Progenitor cell of endocrine pancreas (in vitro differentiated cells): ENCODE measurements at places on chromosomes 5 and 9. TPM values are rescaled to one million over a fixed set of nuclear protein-coding genes. Genes with fewer than 3 reads are reported as not detected.
A peak's percentile ranks its signal among the peaks of the same experiment; 100 is the strongest.

GRCh38 chr5:4348919-4349318, 753.3 kb downstream of the IRX1 start:
- H3K4me3 ChIP-seq = no peak overlapping the region
- H3K36me3 ChIP-seq = no peaks in the 10 kb centered on the region
- peaks cover 11% of the 10 kb centered on the region for H3K27me3 ChIP-seq

The LCN15 gene
- not detected in 2 replicates for total RNA-seq

GRCh38 chr5:127431977-127432585, 85.4 kb upstream of the PRRC1 start:
- no peaks in the 10 kb centered on the region for H3K27me3 ChIP-seq
- H3K27ac ChIP-seq = no peak overlapping the region
- H3K36me3 ChIP-seq = no peaks in the 10 kb centered on the region
- no peak overlapping the region for H3K4me3 ChIP-seq
- no peak for DNase-seq

The ADAMTS2 gene
- 2.1 and 2.5 TPM in 2 replicates for total RNA-seq

The PTGDS gene
- not detected in 2 replicates for total RNA-seq

The SHISAL2B gene
- total RNA-seq = 0.51 TPM in 1 of 2 replicates, not detected in the other

DNA sequence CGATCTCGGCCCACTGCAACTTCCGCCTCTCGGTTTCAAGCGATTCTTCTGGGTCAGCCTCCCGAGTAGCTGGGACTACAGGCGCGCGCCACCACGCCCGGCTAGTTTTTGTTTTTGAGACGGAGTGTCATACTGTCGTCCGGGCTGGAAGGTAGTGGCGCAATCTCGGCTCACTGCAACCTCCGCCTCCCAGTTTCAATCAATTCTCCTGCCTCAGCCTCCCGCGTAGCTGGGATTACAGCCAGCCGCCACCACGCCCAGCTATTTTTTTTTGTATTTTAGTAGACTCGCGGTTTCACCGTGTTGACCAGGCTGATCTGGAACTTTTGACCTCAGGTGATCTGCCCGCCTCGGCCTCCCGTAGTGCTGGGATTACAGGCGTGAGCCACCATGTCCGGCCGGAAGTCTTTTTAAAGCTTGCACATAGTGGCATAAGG, 1.2 kb downstream of the SMC5 start:
- H3K36me3 ChIP-seq = peaks cover 23% of the 10 kb centered on the region
- no peak for DNase-seq
- peaks cover 59% of the 10 kb centered on the region for H3K4me1 ChIP-seq
- no peaks in the 10 kb centered on the region for H3K27me3 ChIP-seq
- peak overlapping the region; percentile 88 for H3K4me3 ChIP-seq
- peak overlapping the region; percentile 97 for H3K27ac ChIP-seq

DNA sequence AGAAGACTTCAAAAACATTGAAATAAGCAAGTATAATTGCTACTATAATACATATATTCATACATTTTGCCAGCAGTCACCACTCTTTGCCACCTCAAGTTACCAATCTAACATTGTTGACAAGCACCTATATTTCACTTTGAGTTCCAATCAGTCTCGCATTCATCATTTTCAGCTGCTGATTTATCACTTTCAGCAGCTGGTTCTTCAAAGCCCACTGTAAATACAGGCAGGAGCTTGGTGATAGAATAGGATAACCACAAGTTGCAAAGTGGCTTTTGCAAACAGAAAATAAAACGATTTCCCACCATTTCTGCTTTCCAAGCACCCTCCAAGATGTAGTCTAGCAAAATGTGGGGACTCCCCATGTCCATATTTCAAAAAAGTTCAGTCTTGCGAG, 114.2 kb upstream of the ITGA1 start:
- no peaks in the 10 kb centered on the region for H3K36me3 ChIP-seq
- DNase-seq = no peak
- H3K27me3 ChIP-seq = no peaks in the 10 kb centered on the region
- no peaks in the 10 kb centered on the region for H3K4me1 ChIP-seq

- H3K4me3 ChIP-seq = no peak overlapping the region
- DNase-seq = no peak
- H3K27ac ChIP-seq = no peak overlapping the region
- peaks cover 2% of the 10 kb centered on the region for H3K4me1 ChIP-seq
Observed at GRCh38 chr9:16720386-16720785, 150.1 kb downstream of the BNC2 start.

DNA sequence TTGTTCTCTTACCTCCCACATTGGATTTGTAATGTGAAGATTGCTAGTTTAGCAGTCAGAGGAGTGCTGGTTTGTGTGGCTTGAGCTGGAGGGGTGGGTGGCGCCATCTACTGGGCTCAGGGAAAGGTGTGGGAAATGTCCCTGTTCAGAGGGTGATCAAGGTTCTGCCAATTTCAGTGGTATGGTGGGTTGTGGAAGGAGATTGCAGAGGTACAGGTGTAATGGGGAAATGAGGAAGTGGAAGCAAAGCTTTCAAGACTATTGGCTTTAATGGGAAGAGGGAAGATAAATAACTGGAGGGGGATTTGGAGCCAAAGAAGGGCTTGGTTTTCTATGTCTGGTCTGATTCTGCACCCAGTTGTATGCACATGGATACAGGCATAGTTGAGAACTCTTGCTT, 76.4 kb downstream of the OSMR start:
- no peaks in the 10 kb centered on the region for H3K4me1 ChIP-seq
- no peak overlapping the region for H3K4me3 ChIP-seq
- no peak overlapping the region for H3K27ac ChIP-seq
- no peaks in the 10 kb centered on the region for H3K27me3 ChIP-seq
- DNase-seq = peak; percentile 29

The BHMT2 gene
- total RNA-seq = 0.64 and 1.2 TPM in 2 replicates

- no peak overlapping the region for H3K4me3 ChIP-seq
- H3K36me3 ChIP-seq = no peaks in the 10 kb centered on the region
- peaks cover 10% of the 10 kb centered on the region for H3K27me3 ChIP-seq
- DNase-seq = no peak
Observed at GRCh38 chr9:110115826-110116542, 92.0 kb downstream of the C9orf152 start.

DNA sequence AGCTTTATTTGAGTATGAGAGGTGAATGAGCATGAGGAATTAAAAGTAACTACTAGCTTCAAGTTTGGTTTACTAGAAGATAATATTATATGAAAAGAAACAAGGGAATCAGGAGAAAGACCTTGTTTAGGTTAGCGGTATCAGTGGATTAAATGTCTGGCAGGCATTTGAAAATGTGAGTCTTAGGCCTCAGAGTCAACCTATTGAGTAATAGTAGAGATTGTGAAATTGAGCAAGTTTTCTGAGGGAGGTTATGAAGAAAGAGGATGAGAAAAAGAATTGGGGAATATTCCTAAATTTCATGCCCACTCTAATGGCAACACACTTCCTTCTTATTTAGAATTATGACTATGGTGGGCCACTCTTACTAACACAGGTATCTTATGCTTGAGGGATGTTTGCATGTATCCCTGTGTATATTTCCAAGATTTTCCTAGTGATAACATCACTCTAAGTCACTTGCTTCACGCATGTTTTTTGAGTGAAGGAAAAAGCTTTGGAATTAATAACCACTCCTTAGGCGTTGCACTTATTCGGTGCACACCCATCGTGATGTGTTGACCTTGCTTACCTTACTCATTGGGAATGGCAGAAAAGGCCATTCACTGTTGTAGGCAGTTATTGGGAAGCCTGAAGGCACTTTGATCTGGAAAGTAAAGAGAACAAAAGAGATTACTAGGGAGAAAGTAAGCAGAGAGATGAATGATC, 8.2 kb upstream of the ELL2 start:
- no peak overlapping the region for H3K27ac ChIP-seq
- DNase-seq = no peak
- no peaks in the 10 kb centered on the region for H3K27me3 ChIP-seq
- no peak overlapping the region for H3K4me3 ChIP-seq
- peaks cover 21% of the 10 kb centered on the region for H3K4me1 ChIP-seq
- H3K36me3 ChIP-seq = peaks cover 1% of the 10 kb centered on the region

DNA sequence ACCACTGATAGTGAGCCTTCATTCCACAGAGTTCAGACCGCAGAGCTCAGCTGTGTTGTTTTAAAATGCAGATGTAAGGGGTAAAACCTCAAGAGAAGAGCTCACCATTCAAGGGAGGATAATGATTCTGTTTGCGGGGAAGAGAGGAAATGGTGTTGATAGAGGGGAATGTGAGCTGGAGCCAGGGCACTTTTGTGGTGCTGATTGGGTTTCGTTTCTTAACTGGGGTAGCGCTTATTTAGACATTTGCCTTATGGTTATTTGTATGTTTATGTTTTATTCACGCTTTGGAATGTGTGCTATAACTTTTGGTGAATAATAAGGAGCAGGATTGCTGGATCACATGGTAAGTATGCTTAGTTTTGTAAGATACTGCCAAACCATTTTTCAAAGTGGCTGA, 42.5 kb downstream of the STXBP1 start:
- peaks cover 6% of the 10 kb centered on the region for H3K4me1 ChIP-seq
- H3K4me3 ChIP-seq = no peak overlapping the region

- H3K27ac ChIP-seq = no peak overlapping the region
- no peak overlapping the region for H3K4me3 ChIP-seq
- no peaks in the 10 kb centered on the region for H3K27me3 ChIP-seq
- H3K4me1 ChIP-seq = no peaks in the 10 kb centered on the region
- DNase-seq = no peak
Observed at GRCh38 chr5:162372256-162372655, 304.7 kb downstream of the GABRG2 start.

DNA sequence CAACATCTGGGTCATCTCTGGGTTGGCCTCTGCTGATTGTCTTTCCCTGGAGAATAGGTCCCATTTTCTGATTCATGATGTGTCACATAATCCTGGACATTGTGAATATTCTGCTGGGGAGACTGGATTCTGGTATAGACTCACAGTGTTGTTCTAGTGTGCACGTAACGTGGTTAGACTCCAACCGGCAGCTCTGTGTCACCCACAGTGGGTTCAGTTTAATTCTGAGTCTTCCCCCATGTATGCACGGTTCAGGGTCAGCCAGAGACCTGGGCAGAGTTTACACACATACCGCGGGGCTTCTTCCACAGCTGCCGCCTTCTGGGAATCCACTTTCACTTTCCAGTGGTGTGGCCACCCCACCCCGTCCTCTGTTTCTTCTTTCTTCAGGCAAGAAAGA, 38.0 kb upstream of the LRRC14B start:
- DNase-seq = no peak
- H3K4me1 ChIP-seq = no peaks in the 10 kb centered on the region
- H3K27me3 ChIP-seq = no peaks in the 10 kb centered on the region
- no peak overlapping the region for H3K4me3 ChIP-seq

DNA sequence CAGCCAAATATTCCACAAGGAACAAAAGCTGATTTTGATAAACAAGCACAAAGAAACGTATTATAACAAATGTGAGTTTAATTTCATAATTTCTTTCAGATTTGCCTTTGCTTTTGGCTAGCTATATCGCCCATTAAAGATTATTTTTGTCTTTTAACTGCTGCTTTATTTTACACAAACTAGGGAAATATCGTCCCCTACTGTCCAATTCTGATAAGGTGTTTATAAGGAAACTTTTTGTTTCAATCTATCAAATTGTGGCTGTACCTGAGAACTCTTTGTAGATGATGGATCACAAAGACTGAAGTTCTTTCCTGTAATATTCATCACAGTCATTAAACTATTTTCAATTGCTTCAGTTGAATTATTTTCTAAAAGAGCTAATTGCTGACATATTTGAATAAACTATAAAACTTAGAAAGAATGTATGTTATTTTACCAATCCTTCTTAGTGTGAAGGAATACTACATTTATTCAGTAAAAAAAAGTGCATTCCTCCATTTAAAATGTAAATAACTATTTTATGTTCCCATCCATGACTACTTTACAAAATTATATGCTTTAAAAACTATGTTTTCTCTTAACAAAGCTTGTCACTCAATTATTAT, 431.3 kb upstream of the ITGA1 start:
- no peaks in the 10 kb centered on the region for H3K27me3 ChIP-seq
- no peak for DNase-seq
- no peaks in the 10 kb centered on the region for H3K36me3 ChIP-seq

DNA sequence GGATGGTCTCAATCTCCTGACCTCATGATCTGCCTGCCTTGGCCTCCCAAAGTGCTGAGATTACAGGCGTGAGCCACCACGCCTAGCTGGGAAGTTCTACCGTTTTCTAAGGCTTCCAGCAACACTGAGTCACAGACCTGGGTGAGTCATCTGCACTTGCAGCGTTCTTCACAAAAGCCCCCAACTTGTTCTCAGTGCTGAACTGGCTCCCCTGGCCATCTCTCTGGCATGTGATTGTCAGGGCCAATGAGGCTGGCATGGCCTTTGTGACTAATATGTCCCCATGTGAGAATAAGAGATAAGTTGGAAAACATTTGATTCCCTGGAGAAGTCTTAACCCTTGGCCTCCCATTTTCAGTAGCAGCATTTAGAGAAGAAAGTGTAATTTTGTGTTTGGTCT, 124.4 kb downstream of the WDR41 start:
- H3K27me3 ChIP-seq = no peaks in the 10 kb centered on the region
- no peak for DNase-seq
- no peaks in the 10 kb centered on the region for H3K4me1 ChIP-seq
- no peaks in the 10 kb centered on the region for H3K36me3 ChIP-seq
- H3K27ac ChIP-seq = no peak overlapping the region

The PCDHGC4 gene
- total RNA-seq = 3.0 and 3.8 TPM in 2 replicates

- no peak overlapping the region for H3K27ac ChIP-seq
- H3K27me3 ChIP-seq = no peaks in the 10 kb centered on the region
- no peak overlapping the region for H3K4me3 ChIP-seq
- H3K36me3 ChIP-seq = peaks cover 2% of the 10 kb centered on the region
- peaks cover 10% of the 10 kb centered on the region for H3K4me1 ChIP-seq
Observed at GRCh38 chr5:12330993-12331588, 426.8 kb upstream of the CTNND2 start.

DNA sequence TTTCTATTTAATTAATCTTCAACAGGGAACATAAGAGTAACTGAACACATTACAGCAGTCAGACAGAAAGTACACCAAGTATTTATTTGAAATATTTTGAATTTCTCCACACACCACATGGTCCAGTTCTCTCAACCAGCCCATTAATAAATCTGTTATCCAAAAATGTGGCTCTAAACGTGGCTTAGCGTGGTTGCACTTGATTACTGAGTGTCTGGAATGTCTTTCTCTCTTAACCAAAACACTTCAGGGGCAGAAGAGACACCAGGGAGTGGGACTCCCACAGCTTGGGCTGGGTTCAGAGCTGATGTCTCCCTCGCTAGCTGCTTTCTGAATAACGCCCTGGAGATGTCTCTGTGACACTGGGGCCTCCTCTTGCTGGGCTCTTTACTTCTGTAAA, 52.6 kb upstream of the FANCC start:
- DNase-seq = no peak
- H3K27me3 ChIP-seq = peaks cover 6% of the 10 kb centered on the region
- H3K4me3 ChIP-seq = no peak overlapping the region
- H3K4me1 ChIP-seq = peaks cover 3% of the 10 kb centered on the region
- H3K36me3 ChIP-seq = peaks cover 2% of the 10 kb centered on the region
